ENCODE measurements at places on chromosomes 16 and 17.

GRCh38 chr16:68264128-68265077, at the start of gene SLC7A6:
SLC7A6 (plus strand) TSS chr16:68264526; CDS start chr16:68274727, 10,201 bp downstream.
- DNase-seq: peak; percentile 58

GRCh38 chr16:87463722-87464690, 28.8 kb downstream of the ZCCHC14 start:
- DNase-seq: no peak

GRCh38 chr17:14845591-14846281, 419.4 kb downstream of the PMP22 start:
- DNase-seq: no peak

DNA sequence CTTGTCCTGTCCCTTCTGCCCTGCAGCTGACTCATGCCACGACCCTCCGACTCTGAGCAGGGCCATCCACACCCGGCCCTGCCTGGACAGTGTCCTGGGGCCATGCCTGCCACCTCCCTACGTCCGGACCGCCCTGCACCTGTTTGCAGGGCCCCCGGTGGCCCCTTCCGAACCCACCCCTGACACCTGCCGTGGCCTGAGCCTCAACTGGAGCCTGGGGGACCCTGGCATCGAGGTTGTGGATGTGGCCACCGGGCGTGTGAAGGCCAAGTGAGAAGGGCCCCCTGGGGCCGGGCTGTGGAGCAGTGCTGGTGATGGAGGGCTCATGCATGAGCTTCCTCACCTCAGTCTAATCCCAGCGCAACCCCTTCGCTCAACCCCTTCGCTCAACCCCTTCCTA, 5.1 kb downstream of the ADAD2 start:
- DNase-seq: no peak

- no peak for DNase-seq
Observed at GRCh38 chr16:674968-675883, at the start of gene RHBDL1. RHBDL1 (plus strand) TSS chr16:675671; CDS start chr16:675791, 120 bp downstream.

DNA sequence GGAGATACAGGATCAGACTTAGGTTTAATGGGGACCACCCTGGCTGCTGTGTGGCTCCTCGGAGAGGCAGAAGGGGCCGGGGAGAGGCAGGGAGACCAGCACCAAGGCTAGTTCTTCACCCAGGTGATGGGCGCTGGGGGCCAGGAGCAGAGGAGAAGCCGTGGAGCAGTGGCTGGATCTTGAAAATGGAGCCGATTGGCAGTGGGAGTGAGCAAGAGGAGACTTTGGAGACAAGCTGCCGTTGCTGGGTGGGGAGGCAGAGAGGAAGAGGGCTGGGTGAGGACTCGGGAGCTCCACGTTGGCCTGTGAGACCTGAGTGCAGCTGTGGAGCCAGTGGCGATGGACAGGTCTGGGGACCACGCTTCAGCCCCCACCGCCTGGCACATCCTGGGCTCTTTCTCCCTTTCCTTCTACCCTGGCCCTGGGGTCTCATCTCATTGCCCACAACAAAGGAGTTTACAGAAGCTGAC, 9.0 kb downstream of the RAB11FIP4 start:
- DNase-seq: no peak

- peak; percentile 28 for DNase-seq
Observed at GRCh38 chr17:39239640-39240314, 14.0 kb upstream of the STAC2 start.

DNA sequence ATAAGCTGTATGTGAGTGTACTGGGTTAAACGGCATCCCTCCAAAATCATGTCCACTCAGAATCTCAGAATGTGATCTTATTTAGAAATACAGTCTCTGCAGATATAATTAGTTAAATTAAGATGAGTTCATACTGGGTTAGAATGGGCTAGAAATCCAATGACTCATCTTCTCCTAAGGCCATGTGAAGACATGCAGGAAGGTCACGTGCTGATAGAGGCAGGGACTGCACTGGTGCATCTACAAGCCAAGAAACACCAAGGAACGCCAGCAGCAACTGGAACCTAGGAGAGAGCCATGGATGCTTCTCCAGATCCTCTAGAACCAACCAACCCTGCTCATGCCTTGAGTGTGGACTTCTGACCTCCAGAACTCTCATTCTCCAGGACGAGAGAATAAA, 241.0 kb downstream of the XYLT1 start:
- DNase-seq: no peak

GRCh38 chr17:19677736-19678379, 29.3 kb downstream of the ALDH3A2 start:
- no peak for DNase-seq

GRCh38 chr17:82985973-82986372, 93.4 kb upstream of the METRNL start:
- DNase-seq: peak; percentile 21

DNA sequence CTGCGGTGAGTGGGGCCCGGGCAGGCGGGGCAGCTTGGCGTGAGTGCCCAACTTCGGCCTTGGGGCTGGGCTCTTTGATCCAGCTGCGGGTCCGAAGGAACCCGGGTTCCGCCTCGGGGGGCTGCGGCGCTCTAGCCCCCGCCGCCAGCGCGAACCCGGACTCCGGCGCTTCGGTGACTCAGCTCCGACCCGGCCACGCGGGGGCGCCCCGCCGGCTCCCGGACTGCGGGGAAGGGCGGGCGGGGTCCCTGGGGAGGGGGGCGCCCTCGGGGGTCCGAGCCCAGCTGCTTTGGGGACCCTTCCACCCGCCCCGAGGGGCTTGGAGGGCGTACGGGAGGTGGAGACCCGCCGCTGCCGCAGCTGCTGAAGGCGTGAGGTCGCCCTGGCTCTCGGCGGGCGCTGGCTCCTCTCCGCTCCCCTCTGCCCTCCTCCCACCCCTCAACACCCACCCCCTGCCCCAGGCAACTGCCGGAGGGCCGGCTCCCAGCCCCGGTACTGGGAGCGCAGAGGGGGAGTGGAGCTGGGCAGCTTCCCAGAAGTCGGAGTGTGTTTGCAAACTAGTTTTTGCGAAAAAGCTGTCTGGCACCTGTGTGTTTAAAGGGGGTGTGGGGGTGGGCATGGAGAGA, 516 bp downstream of the CPNE2 start:
- DNase-seq: no peak

DNA sequence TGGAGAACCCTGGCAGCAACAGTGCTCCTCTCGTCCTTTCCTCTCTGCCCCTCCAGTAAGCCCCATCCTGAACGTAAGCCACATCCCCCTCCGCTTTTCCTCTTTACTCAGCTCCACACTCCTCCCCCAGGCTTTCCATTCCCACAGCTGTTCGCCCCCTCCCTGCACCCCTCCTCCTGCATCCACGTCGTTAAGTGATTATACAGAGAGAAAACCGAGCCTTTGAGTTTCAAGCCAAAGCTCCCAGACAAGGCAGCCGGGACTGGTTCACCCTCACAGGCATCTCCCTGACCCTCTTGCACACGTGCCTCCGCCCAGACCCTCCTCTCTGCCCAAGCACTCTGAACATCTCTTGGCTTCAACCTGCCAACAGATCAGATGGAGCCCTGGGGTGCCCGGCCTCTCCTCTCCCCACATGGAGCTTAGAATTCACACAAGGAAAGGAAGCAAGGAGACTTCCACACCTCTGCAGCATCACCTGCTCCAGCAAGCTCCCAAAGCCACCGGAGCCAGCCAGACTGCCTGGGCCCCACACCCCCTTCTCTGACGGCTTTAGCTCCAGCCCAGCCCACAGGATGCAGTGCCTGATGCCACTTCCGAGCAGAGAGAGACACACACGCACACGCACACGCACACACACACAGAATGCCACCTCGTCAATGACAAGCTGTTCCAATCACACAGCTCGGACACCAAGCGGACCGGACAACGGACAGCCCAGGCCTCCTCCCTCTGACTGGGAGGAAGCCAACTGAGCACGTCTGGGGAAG, 99.9 kb upstream of the CCL2 start:
- no peak for DNase-seq

DNA sequence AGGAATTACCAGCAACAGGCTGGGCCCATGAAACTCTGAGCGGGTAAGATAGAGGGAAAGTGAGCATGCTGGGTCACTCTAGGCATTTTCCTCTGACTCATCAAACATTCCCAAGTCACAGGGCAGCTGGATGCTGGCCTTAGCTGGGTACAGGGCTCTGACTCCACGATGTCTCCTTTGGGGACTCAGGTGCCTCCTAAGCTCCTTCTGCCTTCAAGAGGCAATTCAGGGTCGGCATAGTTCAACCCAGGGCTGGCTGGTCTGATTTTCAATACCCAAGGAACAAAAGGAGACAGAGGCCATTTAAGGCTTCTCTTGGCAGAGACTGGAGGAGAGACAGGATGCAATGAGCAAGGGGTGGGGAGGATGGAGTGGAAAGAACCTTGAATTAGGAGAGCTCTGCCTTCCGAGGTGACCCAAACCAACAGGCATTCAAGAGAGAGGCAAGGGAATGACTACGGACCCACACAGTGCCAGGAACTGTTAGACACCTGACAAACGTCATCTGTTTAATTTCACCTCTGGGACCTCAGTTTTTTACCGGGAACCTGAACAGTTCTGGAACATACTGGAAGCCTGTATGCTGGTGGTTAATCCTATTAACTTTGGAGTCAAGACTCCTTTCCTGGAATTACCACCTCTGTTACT, 910 bp downstream of the WBP2 start:
- DNase-seq: no peak

GRCh38 chr17:7572338-7572587, 7.2 kb upstream of the CD68 start:
- no peak for DNase-seq

DNA sequence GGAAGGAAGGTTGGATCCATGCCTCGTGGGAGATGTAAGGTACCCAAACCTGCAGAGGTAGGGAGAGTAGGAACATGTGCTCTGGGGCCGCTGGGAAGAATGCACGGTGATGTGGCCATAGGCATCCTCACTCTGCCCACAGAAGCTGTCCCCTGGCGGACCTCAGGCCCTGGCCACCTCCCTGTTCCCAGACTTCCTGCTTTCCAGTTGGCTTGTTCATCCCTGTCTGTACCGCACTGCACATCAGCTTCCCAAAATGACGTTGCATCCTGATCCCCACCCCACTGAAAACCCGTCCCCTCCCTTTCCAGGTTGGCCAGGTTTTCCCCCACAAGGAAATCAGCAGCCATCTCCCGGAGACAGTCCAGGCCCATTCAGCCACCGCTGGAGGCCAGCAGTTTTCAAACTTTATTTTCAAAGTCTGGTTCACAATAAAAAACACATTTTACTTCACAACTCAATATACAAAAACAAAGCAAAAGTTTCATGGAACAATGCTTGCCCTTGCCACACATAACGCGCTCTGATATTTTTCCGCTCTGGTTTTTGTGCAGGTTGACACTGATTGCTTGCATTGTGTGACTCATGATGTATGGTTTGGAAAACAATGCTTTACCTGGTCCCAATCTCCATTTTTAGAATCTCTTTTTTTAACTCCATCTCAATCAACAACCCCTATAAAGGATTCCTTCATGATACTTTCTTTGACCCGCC, 143.0 kb downstream of the GAS7 start:
- DNase-seq: no peak

GRCh38 chr16:10741844-10742243, 1.8 kb upstream of the NUBP1 start:
- DNase-seq: no peak

DNA sequence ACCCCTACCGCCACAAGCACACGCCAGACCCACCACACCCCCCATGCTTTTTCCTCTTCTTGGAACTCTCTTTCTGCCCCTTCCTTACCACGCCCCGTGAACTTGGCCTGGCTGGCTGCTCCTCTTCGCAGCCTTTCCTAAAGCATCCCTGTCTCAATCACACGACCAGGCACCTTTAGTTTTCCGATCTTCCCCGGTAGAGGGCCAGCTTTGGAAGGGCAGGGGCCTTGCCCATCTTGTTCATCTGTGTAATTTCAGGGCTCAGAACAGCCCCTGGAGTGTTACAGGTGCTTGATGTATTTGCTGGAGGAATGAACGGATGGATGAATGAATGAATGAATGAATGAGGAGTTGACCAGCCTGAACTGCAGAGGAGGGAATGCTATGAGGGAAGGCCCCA, 3.7 kb downstream of the SPPL2C start:
- DNase-seq: no peak

- no peak for DNase-seq
Observed at GRCh38 chr17:64411999-64412771, 21.5 kb upstream of the PECAM1 start.

- DNase-seq: no peak
Observed at GRCh38 chr16:77509796-77510195, 75.0 kb upstream of the ADAMTS18 start.

- DNase-seq: no peak
Observed at GRCh38 chr16:57570301-57571070, 28.0 kb downstream of the ADGRG5 start.

GRCh38 chr16:83068686-83069085, 441.9 kb downstream of the CDH13 start:
- DNase-seq: no peak

DNA sequence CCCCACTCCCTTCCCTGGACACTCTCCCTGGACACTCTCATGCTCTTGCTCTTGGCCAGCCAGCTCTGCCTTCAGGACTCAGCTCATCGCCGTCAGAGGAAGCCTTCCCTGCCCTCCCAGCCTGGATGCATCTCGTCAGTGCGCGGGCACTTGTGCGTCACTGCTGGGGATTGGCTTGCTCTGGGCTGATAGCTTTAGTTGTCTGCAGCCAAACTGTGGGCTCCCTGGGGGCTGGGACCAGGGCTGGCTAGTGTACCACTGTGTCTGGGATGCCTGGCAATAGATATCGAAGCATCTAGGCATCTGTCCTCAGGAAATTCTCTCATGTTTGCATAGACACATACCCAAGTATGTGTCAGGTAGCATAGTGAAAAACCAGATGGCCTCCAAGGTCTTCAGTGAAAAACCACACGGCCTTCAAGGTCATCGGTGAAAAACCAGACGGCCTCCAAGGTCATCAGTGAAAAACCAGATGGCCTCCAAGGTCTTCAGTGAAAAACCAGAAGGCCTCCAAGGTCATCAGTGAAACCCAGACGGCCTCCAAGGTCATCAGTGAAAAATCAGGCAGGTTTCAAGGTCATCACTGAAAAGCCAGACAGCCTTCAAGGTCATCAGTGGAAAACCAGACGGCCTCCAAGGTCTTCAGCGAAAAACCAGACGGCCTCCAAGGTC, 72.0 kb downstream of the CMIP start:
- DNase-seq: no peak

DNA sequence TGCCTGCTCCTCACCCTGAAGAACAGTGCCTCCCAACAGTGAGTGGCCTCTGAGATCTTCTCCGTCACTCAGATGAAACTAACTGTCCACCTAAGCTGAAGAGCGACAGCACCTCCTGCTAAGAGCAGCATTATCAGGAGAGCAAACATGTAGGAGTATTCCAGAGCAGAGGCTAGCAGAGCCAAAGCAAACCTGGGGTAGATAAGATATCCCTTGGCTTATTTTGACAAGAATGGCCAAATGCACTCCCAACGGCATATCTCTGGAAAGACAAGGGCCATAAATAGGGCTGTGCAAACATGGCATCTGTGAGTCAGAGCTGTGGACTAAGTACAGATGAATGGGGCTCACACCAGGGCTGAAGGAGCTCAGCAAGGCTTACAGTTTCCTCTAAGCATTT, 96.3 kb downstream of the NDEL1 start:
- DNase-seq: no peak

DNA sequence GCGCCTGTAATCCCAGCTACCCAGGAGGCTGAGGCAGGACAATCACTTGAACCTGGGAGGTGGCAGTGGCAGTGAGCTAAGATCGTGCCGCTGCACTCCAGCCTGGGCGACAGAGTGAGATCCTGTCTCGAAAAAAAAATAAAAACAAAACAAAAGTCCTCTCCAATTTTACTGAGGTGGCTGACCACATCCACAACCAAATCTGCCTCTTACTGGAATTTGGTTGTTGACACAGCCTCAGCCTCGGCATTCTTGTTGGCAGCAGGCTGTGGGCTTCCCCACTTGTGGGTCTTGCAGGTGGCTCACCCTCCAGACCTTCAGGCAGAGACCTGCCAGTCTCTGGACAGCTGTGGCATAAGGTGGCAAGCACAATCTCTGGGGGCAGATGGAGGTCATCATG, 15.6 kb downstream of the B4GALNT2 start:
- DNase-seq: no peak

- no peak for DNase-seq
Observed at GRCh38 chr17:44197980-44198720, 1.5 kb downstream of the ATXN7L3 start.
